ENCODE measurements at places on chromosomes 5 and 9. TPM values are rescaled to one million over a fixed set of nuclear protein-coding genes. Genes with fewer than 3 reads are reported as not detected.

DNA sequence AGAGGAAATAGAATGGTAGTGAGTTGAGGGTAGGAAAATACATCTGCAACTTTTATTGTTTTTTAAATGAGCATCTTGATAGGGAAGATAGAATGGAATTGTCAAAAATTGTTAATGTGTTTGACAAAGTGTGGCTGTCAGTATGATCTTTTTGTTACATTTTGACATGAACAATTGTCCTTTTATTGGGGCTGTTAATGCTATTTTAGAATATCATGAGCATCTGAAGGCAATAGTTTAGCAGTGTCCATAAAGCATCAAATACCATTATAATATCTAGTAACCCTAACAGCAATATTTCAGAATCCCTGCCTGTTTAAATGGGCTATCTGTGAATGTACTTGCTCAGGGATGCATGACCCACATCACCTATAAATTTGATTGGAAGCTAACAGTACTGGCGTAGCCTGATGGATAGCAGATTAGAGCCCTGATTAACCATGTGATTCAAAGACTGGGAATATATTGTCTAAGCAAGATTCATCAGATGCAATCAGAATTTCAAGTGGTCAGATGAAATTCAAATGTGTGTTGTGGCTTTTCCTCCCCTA lies 37.8 kb downstream of the TLE4 start:
- no peak for DNase-seq

GRCh38 chr5:110383231-110383630 lies 343.2 kb downstream of the TMEM232 start:
- no peak for DNase-seq

DNA sequence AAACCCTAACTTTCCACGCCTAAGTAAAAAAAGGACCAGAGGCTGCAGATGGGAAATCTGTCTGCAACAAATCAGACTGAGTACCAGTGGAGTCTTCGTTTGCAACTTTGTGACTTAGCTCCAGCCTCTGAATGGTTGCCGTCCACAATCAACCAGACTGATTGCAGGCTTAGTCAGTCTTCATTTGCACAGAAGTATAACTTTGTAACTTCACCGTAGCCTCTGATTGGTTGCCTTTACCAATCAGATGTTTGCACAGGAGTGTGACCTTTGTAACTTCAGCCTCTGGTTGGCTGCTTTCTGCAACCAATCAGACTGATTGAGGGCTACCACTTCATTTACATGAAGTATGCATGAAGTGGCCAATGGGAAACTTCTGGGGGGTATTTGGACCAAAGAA lies 53.7 kb downstream of the TGFBR1 start:
- no peak for DNase-seq

Gene GNA14
- total RNA-seq, result not detected

DNA sequence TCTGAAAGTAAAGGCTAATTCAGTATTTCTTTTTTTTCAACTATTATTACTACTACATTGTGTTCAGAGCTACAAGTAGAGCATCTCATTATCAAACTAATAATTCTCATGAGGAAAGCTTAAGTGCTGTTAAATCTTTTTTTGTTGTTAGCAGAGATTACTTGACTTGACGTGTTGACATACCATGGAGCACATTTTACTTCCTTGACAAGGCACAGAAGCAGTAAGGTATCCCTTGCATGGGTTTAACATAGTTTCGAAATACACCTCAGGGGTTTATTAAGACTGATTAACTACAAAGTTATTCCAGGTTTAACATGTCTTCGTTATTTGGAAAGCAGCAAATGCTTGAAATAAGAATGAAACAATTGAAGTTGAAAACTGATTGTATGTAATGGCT lies 7.0 kb downstream of the SPDL1 start:
- DNase-seq, result no peak
